Posterior vena cava (tissue), 2 donors: ENCODE measurements at places on chromosomes 6 and 20.

DNA sequence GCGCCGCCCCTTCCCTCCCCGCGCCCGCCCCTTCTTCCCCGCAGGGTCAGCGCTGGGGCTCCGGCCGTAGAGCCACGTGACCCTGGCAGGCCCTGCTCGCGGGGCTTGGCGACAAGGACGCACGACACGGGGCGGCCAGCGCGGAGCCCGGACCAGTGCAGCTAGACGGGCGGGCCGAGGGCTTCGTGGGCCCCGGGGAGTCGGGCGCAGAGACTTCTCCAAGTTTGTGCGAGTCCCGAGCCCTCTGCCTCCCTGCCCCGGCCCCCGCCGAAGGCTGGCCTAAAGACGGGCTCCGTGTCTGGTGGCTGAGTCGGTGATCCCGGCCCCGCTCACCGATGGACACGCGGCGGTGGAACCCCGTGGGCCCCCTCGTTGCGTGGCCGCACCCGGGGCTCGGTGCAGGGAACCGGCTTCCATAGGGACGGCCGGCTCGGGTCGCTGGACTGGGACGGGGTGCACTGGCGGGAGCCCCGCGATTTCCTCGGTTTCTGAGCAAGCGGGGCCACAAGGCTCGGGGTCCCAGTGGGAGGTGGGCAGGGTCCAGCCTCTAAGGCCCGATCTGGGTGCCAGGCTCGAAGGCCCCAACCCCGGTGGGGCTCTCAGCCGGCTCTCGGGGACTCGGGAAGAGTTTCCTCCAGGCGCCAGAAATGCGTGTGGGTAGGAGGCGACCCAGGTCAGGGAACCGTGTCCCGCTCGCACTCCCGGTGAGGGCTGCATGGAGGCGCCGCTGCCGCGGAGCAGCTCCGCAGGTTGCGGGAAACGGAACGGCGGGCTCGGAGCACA, 452 bp upstream of the GATA5 start:
- no peak for DNase-seq

- peak; percentile 14 for DNase-seq
These were observed 97.0 kb downstream of the KCNB1 start for GRCh38 chr20:49385465-49385864.

DNA sequence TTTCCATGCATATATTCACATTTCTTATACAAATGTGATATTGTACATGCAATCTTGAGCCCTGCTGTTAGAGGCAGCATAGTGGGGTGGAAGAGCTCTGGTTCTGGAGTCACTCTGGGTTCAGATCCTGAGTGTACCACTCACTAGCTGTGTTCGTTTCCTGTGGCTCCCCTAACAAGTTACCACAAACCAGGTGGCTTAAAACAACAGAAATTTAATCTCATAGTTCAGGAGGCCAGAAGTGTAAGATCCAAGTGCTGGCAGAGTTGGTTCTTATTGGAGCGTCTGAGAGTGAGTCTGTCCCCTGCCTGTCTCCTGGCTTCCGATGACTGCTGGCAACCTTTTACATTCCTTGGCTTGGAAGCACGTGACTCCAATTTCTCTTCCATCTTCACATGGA, 115.6 kb downstream of the MAP3K7 start:
- no peak for DNase-seq

- no peak for DNase-seq
These were observed 67.8 kb upstream of the SASH1 start for GRCh38 chr6:148274809-148275208.

GRCh38 chr6:12245360-12245759, 44.8 kb upstream of the EDN1 start:
- DNase-seq = no peak

- DNase-seq = peak; percentile 79
These were observed 3.5 kb upstream of the PRIM2 start for GRCh38 chr6:57313711-57314471.

- DNase-seq = peak; percentile 92
These were observed 6.7 kb upstream of the IFT52 start for GRCh38 chr20:43583982-43584432.

DNA sequence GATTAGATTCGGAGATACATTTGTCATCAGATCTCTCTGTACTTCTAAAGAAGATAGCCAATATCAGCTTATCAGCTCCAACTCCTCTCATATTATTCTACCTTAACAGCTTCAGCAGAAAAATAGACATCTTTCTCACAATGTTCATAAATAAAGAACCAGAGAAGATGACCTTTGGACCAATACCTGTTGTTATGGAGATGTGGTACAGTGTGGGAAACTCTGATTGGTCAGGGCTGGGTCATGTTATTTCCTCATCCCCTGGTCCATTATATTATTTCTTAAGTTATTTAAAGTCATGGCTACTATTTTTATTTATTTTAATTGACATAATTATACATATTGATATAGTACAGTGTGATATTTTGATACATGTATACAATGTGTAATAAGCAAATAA, 35.9 kb upstream of the POLR1H start:
- no peak for DNase-seq

- no peak for DNase-seq
These were observed 28.8 kb downstream of the AK9 start for GRCh38 chr6:109662192-109662591.

DNA sequence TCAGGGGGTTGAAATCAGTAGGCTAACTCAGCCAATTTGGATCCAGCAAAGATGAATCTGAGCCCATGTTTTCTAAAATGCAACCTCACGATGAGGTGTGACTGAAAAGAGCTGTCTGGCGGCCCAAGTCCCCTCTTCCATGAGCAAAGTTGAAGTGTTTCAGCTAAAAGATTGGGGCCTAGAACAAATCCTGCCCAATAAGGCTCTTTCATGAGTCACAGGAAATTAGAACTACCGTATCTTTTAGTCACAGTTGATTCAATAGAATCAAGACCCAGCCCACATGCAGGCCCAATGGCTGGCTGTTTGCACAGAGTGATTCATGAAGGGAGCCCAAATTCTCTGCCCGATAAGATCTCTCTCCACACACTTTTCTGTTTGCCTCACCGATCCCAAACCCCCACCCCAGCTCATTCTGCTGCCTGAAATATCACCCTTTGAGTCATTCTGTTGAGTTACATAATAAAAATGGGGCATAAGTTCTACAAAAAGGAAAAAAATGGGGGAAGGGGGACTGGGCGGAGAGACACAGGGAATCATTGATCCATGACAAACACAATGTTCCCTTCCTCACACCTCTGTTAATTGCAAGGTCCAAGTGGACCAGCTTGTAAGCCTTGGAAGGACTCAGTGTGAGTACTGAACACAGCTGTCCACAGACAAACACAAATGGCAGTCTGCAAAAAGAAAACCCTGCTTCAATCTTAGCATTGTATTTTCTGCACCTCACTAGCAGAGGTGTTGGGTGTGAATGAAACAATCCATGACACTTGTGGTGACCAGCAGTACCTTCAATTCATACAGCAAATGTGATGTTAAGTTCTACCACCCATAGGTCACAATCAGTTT, 13.8 kb downstream of the FOXQ1 start:
- DNase-seq = no peak

GRCh38 chr20:13936781-13937576, 53.4 kb downstream of the SEL1L2 start:
- no peak for DNase-seq

DNA sequence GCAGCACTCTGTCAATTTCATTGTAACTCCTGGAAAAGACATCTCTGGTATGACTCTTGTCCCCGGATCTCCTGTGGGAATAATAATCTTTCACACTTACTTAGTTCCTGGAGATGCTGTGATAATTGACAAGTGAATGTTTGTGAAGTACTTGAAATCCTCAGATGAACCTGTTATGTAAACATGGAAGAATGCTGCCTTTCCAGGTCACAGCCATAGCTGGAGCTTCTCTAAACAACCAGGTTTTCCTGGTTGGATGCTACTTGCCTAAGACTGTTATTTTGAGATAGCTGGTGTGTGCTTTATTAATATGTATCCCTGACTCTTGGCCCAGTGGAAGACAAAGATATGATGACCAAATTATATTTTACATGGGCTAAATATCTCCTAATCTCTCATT, 228.6 kb downstream of the KCNQ5 start:
- no peak for DNase-seq

DNA sequence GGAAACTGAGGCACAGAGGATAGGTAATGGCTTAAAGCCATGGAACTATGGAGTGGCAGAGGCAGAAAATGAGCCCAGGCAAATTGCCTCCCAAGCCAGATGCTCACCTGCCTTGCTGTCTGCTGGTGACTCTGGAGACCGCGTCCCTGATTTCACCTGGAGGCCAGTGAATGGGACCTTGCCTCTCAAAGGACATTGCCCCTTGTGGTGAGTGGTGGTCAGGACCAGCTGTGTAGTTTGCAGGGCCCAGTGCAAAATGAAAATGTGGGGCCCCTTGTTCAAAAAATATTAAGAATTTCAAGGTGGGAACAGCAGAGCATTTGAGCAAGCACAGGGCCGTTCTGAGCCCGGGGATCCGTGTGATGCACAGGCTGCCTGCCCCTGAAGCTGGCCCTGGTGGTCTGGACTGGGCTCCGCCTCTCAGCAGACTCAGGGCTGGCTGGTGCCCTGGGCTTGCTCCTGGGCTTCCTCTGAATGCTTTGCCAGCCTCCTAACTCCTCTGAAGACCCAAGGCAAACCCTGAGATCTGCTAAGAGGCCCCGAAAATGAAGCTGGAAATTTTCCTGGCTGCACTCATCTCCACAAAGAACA, 19.8 kb upstream of the KCNG1 start:
- DNase-seq = no peak

DNA sequence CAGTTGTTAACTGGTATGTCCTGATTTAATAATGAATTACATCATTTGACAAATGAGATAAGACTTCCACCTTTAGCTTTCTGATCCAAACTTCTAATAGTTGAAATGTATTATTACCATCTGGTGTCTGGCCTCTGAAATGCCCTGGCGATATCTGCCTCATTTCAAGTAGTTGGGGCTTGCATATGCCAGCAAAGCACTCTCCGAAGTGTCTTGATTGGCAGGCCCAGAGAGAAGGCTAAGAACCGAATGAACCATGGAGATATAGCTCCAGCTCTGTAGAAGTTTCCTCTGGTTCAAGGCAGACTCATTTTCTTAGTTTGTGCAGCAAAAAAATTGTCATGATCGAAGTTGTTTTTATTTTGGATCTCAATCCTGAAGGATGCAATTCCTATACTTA, 13.4 kb upstream of the HIVEP2 start:
- no peak for DNase-seq

GRCh38 chr6:34144581-34145160, 1.2 kb downstream of the GRM4 start:
- peak; percentile 72 for DNase-seq

DNA sequence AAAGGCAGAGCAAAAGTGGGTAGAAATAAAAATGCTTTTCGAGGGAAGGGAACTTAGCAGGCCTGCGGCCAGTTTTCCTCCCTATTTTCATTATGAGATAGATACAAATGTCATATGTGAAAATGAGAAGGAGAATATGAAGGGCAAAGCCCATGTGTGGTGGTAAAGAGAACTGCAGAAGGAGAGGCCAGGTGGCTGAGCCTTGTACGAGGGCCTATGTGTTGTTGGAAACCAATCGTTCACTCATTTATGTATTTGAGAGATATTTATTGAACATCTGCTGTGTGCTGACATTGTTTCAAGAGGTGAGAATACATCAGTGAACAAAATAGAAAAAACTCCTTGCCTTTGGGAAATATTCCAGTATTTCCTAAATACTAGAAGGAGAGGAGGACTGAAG, 147.7 kb downstream of the SH3BGRL2 start:
- DNase-seq = no peak

GRCh38 chr20:39607141-39607540, 645.0 kb downstream of the DHX35 start:
- DNase-seq = no peak

DNA sequence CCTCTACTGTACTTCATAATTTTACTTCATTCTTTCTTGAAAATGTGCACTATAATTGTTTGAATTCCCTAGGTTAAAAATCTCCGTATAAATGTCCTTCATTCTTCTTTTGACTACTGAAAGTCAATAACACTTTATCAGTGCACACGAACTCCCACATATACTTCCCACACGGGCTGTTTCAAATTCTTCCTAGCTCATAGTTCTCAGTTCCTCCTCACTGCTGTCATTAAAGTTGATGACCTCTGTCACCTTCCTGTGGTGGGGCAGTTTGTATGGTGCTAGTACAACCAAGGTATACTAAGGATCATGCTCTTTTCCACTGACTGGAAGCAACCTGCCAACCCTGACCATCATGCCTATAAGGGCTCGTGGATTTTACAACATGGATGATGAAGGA, 40.0 kb upstream of the CD2AP start:
- no peak for DNase-seq

GRCh38 chr6:411402-412145, 20.0 kb downstream of the IRF4 start:
- DNase-seq = no peak
